ENCODE measurements at places on chromosomes 7 and 10.

DNA sequence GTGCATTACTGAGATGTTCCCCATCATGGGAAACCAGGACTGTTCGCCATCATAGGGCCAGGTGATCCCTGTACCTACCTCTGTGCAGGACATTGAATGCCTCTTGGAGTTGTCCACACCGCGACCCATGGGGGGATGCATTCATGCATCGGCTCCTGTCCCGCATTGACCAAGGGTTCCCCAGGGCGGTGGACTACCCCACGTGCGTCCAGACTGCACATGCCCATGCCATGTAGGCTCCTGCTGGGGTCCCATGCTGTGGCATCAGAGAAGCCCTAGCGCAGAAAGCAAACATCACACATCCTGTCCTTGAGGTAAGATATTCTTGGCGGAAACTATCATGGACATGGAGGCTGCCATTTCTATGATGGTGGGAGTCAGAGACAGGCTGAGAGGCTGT is 121.6 kb upstream of the UNC5B start:
- DNase-seq: no peak

DNA sequence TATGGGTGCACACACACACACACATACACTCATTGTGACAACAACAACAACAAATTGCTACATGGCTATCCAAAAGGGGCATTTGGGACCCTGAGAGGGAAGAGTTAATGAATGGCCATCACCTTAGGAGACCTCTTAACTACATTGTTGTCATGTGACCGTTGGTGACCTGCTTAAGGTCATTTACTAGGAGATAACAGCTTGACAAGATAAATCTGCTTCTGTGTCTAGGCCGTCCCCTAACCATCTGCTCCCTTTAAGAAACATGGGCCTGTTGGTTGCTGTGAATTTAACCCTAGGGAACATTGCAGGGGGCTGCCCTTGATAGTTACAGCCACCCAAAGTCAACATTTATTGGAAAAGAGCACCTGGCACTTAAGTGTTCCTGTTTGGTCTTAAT is 29.7 kb downstream of the C1QL3 start:
- no peak for DNase-seq

DNA sequence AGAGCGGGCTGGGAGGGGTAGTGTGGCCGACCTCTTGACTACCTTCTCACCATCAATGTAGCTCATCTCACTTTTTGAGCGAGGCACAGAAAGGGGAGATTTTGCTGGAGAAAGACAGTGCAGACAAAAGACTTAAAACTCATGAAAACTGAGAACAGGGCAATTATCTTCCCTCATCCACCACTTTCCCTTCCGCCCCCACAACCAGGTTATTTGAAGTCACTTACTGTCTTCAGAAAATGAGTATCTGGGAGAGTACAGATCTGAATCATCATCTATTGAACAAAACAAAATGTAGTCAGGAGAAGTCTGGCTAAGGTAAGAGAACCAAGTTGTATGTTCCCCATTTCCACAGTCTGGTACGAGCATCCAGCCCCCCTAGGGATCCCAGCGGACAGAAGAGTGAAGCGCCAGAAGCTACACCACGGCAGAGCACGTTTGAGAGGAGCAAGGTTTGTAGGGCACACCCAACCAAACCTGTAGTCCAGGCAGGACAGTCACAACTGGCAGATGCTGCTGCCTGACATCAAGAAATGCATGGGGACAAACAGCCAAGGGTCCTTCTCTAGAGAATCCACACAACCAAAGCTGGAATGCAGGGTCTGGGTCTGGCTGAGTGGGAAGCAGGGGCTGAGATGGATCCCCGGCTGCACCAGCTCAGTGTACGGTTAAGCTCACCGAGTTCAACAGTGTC is 93.4 kb upstream of the PDLIM1 start:
- DNase-seq: no peak

DNA sequence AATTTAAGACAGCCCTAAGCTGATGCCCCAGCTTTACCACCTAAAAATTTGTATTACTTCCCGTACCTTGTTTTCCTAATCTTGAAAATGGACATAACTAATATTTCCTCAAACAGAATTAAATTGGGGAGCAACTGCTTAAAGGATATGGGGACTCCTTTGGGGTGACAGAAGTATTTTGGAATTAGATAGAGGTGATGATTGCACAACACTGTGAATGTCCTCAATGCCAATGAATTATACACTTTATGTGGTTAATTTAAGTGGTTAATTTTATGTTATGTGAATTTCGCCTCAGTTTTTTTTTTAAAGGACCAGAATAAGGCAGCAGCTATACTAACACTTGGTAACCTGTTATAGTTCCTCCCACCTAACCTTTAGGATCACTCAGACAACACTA is 19.9 kb upstream of the NPFFR1 start:
- no peak for DNase-seq
